Activated CD8-positive, alpha-beta T cell treated with anti-CD3 and anti-CD28 coated beads for 36 hours (primary cell): ENCODE measurements at places on chromosomes 3 and 15.

- no peak for DNase-seq
Measured at GRCh38 chr15:74529921-74530320, 11.1 kb upstream of the ARID3B start.

DNA sequence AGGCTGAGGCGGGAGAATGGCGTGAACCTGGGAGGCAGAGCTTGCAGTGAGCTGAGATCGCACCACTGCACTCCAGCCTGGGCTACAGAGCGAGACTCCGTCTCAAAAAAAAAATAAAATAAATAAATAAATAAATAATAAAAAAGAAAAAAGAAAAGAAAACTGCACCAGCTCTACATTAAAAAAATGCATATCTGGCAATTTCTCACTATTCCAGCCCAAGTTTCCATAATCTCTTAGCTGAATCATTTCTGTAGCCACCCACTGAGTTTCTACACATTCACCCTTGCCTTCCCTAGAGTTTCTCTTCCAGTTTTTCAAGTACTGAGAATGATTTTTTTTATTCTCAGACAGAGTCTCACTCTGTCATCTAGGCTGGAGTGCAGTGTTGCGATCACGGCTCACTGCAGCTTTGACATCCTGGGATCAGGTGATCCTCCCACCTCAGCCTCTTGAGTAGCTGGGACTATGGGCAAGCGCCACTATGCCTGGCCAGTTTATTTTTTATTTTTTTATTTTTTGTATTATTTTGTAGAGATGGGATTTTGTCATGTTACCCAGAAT lies 24.5 kb upstream of the SLC7A14 start:
- no peak for DNase-seq

- DNase-seq, result no peak
Measured at GRCh38 chr3:81713031-81713430, 48.4 kb downstream of the GBE1 start.

DNA sequence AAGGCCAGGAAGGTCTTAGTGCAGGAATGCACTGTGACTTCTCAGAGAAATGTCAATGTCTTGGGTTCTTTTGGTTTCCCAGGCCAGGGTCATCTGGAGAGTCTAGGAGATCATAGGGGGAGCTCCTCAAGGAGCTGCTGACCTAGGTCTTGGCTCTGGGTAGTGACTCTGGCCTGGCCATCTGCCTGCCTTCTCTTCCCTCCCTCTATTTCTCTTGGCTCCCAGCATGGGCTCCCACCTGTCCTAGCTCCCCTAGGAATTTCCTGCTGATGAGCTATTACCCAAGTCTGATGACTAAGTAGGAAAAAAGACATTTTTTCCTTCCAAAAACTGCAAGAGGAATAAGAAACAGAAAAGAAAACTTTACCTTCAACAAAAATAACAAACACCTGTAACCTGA lies 57.4 kb downstream of the BSN start:
- no peak for DNase-seq

DNA sequence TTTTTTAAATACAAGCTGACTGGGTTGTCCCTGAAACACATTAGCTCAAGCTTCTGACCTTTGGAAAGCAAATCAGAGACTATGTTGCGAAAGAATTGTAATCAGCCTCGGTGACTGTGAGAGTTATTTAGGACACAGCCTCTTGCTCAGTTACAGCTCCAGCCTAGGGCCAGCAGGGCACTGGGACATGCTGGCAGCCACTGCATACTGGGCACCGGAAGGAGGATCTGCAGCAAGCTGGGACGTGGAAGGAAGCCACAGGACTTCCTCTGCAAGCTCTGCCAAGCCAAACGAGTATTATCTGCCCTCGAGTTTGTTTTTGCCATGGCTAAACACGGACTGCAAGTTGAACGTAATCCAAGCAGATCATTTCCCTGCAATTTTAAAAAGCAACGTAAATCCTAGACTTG lies 24.4 kb upstream of the COPG1 start:
- DNase-seq, result peak; percentile 36

DNA sequence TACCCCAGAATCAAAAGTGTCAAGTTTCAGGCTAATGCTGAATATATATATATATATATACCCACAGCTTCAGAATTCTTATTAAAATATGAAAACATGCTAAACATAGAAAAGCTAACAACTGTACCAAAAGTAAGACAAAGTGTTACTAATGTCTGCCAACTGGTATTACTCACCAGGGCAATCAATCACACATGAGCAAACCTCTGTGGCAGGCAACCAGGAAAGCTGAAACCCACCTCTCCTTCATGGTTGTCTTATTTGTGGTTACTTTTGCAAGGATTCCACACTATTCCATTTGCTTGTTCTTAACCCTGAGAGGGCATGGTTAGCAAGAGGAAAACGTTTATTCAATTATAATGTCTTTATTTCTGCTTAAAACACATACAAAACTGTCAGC lies 512.3 kb upstream of the MDFIC2 start:
- no peak for DNase-seq

- DNase-seq, result no peak
Measured at GRCh38 chr3:29582273-29582672, 301.4 kb downstream of the RBMS3 start.

GRCh38 chr15:58597943-58598828 lies 151.3 kb downstream of the ADAM10 start:
- DNase-seq, result no peak

- DNase-seq, result no peak
Measured at GRCh38 chr15:66095871-66096687, 157.5 kb downstream of the MEGF11 start.

- DNase-seq, result no peak
Measured at GRCh38 chr15:92891533-92892200, 8.5 kb upstream of the CHD2 start.
